ENCODE measurements at places on chromosomes 7 and 10.
A peak's percentile ranks its signal among the peaks of the same experiment; 100 is the strongest.

- no peak for DNase-seq
These were observed 117.8 kb upstream of the AKR1E2 start for GRCh38 chr10:4708123-4708759.

DNA sequence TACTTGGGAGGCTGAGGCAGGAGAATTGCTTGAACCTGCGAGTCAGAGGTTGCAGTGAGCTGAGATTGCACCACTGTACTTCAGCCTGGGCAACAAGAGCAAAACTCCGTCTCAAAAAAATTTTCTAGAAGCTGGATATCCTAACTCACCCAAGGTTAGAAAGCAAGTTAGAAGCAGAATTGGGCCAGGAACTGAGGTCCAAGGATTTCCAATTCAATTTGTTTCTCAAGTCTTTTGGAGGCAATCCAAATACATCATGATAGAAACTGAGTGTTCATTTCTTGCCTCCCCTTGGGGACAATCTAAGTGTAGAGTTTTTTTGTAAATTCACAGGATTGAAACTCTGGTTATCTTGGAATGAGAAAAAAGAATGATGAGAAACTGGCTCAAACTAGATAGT, 45.5 kb downstream of the LAMB1 start:
- no peak for DNase-seq

DNA sequence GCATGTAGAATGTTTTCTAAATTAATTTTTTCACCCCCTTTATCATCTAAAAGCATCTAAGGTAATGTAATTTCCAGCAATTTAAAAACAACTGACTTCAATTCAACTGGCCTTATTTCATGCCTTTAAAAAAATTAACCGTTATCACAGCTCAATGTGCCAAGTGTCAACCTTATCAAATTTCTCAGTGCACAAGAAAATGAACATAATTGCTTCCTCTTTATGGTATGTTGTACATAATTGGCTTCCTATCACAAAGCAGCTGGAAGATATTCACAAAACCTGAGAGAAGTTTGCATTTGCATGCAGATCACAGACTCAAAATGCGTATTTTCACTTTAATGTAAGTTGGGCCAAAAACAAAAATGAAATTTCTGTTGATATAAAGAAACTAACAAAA, 966.4 kb downstream of the GRM8 start:
- DNase-seq = no peak

DNA sequence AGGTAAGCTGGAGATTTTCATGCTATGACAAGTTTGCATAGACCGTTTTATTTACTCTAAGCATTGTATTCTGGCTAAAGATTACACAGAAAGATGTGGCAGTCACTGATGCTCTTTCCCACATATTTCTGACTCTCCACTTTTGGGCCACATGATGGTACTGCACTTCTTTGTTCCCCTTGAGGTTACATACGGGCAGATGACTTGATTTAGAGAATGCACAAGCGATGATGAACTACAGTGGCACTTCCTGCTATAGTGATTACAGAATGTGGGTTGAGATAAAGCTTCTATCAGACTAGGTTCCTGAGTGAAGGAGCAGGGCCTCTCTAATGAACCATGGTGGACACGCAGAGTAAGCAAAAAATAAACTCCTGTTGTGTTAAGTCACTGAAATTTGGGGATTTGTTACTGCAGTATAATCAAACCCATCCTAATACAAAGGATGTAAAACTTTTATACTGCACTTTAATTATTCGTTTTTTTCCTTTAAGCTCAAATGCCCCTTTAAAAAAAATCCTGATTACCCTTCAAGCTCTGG, 177.9 kb downstream of the TAX1BP1 start:
- DNase-seq = no peak

DNA sequence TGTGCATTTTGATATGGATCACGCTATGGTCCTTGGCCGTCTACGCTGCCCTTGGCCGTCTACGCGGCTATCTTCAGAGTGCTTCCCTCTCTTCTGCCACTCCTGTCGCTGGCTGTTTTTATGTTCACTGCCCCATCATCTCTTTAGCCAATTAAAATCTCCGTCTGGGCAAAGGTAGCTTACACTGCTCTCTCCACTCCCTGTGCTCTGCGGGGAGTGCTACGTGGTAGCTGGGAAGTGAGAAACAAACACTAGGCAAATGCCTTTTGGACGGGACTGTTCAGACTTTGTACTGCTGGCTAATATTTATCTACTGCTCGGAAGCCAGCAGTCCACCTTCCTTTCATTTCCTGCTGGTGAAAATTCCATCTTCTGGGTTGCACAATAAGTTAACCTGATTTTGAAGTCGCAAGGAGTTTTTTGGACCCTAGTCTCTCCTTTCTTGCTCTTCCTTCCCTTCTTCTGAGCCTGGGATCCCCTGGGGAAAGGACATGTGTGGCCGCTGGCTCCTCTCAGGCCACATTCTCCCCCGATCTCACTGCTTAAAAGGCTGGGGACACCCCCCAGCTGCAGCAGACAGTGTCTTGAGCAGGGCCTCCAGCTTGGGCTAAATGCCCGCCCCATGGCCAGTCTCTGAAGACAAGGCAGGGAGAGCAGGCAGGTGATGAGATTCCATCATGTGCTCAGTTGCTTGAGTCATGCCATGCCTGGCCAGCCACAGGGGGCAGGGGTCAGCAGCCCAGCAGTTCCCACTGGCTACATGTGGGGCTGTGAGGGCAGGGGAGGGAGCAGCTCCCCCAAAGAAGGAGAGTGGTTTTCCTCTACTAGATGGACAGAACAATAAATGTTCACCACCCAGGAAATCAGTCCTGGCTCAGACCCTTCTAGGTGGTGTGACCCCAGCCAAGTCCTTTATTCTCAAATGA, 25.5 kb upstream of the RBM33 start:
- DNase-seq = no peak

DNA sequence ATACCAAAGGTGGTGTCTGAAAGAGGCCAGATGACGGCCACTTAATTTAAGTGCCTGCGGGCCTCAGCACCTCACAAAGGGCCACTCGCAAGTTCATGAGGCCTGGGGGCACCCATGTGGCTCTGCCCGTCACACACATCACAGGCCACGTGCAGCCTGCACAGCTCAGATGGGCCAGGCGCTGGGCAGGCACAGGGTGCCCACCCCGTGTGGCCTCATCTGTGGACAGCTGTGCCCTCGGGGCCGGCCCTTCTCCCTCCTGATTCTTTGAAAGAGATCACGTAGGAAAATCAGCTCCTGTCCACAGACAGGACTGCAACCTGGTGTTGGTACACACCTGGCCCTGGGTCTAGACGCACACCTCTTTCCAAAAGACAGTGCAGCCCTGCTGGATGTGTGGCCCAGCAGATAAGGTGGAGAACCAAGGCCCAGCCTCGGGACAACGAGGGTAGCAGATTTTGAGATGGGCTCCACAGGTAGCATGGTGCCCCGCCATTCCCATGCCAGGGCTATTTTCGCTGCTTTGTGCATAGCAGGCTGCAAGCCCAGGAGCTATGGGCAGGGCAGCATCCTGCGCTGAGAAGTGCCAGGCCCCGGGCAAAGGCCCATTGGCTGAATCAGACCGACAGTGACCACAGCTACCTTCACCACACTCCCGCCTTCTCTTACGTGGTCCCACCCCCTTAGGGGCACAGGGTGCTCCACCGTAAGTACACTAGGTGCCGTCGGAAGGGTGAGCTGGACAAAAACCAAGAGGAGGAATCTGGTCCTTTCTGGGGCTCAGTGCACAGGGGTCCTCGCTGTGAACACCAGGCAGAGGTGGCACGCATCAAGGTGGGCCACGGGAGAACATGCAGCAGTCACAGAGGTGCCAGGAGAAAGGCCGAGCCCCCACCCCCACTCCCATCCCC, 124.5 kb downstream of the EBF3 start:
- DNase-seq = no peak

DNA sequence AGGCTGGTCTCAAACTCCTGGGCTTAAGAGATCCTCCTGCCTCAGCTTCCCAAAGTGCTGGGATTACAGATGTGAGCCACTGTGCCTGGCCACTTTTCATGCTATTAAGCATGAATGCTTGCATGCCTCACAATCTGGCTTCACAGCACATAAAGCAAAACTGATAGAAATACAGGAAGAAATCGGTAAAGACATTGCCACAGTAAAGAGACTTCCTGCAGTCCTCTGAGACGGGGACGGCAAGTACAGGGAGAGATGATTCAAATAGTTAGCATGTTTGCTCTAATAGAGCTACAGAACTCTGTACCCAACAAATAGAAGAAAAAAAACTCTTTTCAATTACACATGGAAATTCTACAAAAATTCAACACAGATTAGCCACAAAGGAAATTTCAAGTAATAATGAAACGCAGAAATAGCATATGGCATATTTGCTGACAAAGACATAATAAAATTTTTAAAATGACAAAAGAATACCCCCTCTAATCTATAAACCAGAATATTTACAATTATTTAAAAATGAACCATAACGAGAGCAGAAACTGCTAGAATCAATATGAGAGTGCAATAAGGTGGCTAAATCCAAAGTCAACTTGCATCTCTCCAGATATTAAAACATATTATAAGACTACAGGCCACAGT, 32.3 kb downstream of the CARD11 start:
- no peak for DNase-seq

DNA sequence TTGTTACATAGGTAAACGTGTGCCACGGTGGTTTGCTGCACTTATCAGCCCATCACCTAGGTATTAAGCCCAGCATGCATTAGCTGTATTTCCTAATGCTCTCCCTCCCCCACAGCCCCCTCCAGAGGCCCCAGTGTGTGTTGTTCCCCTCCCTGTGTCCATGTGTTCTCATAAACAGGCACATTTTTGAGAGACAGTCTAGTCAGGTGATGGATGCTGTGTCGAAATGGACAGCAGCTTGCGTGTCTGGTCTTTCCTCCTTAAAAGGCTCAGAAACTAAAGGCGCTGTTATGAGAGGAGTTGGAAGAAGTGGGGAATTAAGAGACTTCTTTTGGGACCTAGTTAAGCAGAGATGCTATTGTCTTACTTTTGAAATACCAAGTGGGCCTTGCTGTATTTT, 296.0 kb downstream of the BBS9 start:
- no peak for DNase-seq

- DNase-seq = no peak
These were observed 435.9 kb upstream of the PHF14 start for GRCh38 chr7:10537764-10538163.

DNA sequence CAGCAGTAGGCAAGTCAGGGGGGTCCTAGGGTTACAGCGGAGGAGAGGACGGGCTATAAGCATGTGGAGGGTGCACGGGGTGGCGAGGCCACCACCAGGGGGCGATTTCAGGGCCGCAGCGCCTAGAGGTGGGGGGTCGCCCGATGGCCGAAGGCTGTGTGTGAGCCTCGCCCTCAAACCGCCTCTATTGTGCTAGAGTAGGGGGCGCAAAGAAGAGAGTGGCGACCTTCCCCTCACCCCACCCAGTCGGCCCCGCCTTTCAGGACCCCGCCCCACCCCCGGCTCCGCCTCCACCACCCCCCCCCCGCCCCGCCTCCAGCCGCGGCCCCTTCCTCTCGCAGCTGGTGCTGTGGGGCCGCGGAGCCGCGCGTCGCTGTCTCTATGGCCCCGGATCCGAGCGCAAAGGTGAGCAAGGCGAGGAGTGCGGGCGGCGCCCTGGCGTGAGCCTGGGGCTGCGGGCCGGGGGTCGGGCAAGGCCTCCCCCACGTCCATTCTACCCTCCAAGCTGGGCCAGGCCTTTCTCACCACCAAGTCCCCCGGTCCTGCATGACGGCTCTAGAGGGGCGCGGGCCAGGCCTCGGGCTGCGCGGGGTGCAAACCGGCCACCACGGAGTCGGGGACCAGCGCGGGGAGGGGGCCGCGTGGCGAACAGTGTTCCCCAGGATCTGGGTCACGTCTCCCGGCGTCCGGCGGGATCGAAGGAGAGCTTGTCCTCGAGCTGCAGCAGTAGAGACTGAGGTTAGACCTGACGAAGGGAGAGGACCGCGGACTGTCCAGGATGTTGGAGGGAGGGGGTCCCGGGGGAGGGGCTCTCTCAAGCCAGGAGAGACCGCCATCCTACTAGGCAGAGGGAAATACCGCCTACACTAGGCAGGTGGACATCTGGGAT, at the start of gene SEMA4G:
Gene SEMA4G (plus strand): TSS at position 318 of the 889 bp plus-strand sequence. CDS start 3,409 bp downstream, outside the sequence.
- DNase-seq = peak; percentile 34

GRCh38 chr10:127585519-127586023, 36.5 kb downstream of the NPS start:
- DNase-seq = no peak

GRCh38 chr10:79927111-79927828, 21.6 kb downstream of the SFTPD start:
- DNase-seq = no peak

GRCh38 chr10:55495555-55495954, 694.5 kb upstream of the PCDH15 start:
- DNase-seq = no peak

GRCh38 chr10:69866688-69867461, 65.2 kb downstream of the COL13A1 start:
- DNase-seq = no peak

GRCh38 chr10:49614242-49615198, 683 bp downstream of the CHAT start:
- DNase-seq = no peak

DNA sequence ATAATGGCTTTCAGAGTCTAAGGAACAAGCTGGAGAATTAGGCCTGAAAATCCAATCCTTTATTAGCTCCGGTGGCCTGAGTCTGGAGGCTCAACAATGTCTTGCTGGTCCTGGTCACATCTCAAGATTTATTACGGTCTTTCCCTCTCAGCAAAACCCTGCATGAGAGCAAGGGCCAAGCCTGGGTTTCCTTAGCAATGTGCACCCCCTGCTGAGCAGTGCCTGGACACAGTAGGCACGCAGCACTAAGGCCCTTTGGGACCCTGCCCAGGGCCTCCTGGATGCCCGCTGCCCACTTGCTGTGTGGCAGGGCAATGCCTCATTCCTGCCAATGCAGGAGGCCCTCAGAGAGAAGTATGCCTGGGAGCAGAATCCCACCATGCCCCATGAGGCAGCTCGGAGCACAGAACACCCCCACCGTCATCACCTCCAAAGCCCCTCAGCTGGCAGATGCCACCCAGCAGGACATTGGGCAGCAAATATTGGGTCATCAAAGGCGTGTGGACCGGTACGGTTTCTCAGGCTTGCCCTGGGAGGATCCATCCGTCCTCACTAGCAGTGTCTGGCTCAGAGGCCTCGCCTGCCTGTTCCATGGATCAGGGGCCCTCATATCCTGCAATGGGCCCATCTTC, 156.4 kb downstream of the OAT start:
- no peak for DNase-seq

DNA sequence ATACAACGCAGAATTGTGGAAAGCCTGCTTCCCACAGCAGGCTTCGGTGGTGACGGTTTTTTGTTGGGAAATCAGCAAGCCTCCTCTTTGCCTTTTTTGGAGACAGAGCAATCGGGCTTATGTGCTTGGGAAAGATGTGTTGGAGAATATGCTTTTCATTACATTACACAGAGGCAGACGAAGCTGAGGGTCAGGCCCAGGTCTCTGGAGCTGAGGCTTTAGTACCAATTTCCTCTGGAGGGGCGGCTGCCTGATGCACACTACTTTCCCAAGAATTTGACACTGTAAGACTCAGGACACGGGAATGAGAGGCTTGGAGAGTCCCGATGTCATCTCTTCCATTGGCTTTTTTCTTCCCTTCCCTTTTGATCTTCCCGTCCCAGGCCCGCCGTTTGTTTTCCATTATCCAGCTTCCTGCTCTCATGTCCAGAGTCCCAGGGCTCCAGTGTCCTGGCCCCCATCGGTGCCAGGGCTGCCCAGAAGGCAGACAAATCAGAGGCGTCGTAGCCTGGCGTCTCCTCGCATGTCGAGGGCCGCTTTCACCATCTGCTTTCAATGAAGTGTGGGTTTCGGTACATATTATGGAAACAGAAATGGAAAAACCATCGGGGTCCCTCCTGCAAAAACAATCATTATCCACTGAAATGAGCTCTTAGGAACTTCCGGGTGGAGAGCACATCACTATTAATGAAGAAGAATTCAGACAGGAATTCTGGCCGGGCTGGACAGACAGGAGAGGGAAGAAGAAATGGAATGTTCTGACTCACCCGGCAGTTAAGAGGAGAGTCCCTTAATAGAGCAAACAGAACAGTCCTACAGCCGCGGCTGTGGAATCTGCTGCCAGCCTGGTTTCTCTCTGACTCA, 123.0 kb upstream of the JCAD start:
- DNase-seq = no peak

Measured in activated CD8-positive, alpha-beta memory T cell treated with anti-CD3 and anti-CD28 coated beads for 1 hour (primary cell).